T-helper 9 cell (primary cell): ENCODE measurements at places on chromosomes 12 and 14.

- no peak for DNase-seq
These were observed 58.8 kb downstream of the GPR68 start for GRCh38 chr14:91185721-91186120.

- no peak for DNase-seq
These were observed 93.6 kb downstream of the SLC24A4 start for GRCh38 chr14:92416544-92416943.

DNA sequence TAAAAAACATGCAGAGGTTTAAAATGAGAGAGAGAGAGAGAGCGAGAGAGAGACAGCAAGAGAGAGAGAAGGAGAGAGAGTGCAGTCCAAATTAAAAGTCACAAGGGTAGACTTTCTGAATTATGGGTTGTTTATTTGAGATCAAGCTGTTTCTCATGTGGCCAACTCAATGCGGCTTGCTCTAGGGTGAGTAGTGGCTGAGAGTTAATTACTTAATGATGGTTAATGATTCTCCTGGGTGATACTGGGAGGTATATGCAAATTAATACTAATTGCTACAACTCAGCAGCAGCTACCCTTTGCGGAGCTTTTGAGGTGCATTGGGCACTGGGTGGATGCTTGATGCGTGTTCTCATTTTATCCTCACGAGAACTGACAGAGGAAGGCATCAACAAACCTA lies 122.1 kb upstream of the NOS1 start:
- no peak for DNase-seq

DNA sequence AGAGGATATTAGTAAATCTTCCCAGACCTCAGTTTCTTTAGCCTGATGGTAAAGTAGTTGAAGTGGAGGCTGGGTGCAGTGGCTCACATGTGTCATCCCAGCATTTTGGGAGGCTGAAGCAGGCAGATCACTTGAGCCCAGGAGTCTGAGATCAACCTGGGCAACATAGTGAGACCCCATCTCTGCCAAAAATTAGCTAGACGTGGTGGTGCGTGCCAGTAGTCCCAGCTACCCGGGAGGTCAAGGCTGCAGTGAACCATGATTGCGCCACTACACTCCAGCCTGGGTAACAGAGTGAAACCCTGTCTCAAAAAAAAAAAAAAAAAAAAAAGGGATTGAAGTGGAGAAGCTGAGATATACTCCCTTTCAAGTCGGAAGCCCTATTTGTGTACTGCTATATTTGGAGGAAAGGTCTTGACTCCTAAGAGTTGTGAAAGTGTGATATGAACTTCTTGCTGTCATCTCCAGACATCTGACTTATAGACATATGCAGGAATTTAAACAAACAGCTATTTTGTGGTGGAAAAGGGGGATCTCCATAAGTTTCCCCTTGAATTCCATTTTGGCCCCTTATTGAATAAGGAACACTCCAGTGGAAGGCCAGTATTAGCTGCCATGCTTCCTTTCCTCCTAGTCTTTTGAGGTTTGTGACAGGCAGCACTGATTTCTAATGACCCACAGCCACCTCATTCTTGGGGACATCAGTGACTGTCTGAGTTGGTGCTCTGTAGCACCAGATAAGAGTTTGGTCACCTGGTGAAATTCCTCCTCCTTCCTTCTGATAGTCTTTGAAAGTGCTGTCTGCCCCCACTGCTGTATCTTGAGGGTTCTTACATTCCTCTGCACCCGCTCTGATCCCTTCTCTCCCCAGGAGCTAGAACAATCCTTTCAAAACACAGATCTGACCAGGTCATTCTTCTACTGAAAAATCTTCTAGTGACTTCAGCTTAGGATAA lies 7.4 kb downstream of the ELK3 start:
- no peak for DNase-seq

GRCh38 chr12:96456265-96456974 lies 33.0 kb upstream of the CFAP54 start:
- no peak for DNase-seq
